NCI-H187 treated with DMSO at 0.1 percent for 48 hours (cell line): ENCODE measurements at places on chromosomes 2 and 18.

- no peak for DNase-seq
Observed at GRCh38 chr2:236719192-236719635, 149.6 kb downstream of the ACKR3 start.

GRCh38 chr2:168848225-168848624, 42.0 kb downstream of the SPC25 start:
- DNase-seq, result no peak

- DNase-seq, result no peak
Observed at GRCh38 chr2:141767051-141767450, 363.8 kb downstream of the LRP1B start.

DNA sequence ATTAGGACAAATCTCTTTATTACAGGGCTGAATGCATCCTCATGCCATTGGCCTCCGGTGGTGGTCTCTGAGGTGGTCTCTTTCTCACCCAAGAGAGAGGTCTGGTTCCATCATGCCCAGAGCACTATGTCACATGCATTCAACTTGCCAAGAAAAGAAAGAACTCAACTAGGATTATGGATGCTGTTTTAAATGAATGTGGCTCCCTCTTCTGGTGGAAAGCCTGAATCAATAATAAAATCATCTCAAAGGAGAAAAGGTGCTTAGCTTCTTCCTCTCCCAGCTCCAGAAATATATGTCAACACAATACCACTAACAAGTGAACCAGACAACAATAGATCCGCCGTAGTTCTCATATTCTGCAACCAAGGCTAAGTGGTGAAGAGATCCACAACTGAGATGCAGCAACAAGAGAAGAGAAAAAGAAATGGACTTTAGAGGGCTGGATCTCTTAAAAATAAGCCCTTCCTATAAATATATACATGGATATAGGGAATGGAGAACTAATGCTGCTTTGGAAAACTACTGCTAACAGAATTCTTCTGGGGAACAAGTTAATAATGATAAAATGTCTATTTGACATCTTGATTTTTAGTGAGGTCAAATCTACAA, 396.8 kb downstream of the NCKAP5 start:
- peak; percentile 22 for DNase-seq

DNA sequence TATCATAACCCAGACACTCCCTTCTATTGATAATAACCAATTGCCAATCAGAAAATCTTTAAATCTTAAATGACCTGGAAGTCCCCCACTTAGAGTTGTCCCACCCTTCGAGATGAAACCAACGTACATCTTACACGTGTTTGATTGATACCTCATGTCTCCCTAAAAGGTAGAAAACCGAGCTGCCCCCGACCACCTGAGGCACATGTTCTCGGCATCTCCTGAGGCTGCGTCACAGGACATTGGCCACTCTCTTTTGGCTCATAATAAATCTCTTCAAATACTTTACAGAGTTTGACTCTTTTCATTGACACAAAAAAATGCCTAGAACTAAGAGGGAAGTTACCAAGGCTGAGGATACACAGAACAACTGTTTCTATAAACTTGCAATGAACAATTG, 190.0 kb downstream of the RTP5 start:
- no peak for DNase-seq

DNA sequence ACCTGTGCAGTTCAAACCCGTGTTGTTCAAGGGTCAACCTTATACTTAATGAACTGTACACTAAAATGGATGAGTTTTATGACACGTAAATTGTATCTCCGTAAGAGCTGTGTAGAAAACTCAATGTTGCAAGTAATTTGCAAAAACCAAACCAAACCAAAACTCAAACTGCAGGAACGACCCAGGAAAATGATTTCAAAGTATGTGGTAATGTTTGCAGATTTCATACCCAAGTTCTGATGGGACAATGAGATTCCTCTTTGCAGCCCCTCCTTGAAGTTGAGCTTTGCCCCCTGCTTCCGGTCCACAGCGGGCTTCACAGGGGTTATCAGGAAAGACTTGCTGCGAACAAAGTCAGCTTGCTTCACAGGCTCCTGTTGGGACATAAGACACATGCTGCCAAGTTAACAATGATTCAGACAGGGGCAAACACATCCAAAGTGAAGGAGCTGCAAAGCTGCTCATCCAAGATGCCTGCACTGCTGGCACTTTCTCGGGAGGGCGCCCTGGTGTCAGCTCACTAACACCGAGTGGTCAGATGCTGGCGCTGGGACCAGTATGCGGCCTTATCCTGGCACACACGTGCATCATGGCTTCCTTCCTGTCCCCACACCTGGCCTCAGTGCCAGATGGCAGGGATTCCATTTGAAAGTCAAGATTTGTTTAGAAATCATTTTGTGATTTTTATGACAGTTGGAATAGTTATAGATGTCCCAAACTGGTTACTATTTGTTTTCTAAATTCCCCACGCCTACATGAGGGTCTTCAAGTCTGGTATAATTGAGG, 65.2 kb upstream of the MGAT4A start:
- DNase-seq, result no peak
